ENCODE measurements at places on chromosomes 6 and 20.

- DNase-seq: no peak
Measured at GRCh38 chr6:129046526-129046925, 163.6 kb downstream of the LAMA2 start.

GRCh38 chr6:27138837-27139755 is 108.4 kb upstream of the PRSS16 start:
- DNase-seq: peak; percentile 71

GRCh38 chr6:19416811-19417210 is 420.4 kb upstream of the ID4 start:
- DNase-seq: no peak

- no peak for DNase-seq
Measured at GRCh38 chr6:117592983-117593759, 9.1 kb downstream of the GOPC start.

DNA sequence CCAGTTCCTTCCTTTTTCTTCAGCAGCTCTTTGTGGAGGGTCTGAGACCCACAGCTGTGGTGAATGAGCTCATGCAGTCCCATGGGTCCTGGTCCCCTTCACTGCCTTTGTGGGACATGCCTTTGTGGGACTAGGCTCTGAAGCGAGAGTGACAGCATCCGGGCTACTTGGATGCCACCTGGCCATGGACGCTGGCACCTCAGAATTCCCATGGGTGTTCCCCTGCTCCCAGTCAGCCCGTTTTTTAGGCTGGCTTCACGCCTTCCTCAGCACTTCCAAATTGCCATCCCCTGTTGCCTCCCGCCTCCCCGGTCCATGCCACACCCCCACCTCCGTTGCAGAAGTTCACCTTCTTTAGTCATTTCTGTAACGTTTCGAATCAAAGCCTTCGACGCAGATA is 45.1 kb downstream of the RAMACL start:
- DNase-seq: peak; percentile 22

GRCh38 chr6:43776115-43776798 is 6.2 kb downstream of the VEGFA start:
- DNase-seq: no peak

- DNase-seq: no peak
Measured at GRCh38 chr6:102670735-102671134, 1277.2 kb downstream of the GRIK2 start.
